Natural killer cell (primary cell): ENCODE measurements at places on chromosomes 4 and X.
A peak's percentile ranks its signal among the peaks of the same experiment; 100 is the strongest.

DNA sequence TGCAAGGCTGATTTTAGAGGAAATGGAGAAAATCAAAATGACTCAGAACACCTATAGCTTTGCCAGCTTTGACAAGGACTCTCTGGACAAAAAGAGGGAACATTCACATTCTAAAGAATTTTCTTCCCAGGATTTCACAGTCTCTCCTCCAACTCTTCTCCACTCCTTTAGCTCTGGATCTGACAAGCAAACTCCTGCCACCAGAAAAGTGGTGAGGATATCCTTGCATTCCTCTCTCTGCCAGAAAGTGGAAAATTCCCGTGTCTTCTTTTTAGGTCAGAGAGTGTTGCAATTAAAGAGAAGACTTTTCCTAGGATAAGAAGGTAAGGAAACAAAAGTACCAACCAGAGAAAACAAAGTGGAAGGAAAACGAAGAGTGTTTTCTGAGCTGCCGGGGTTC is 16.1 kb upstream of the PDGFRA start:
- no peak overlapping the region for H3K27ac ChIP-seq
- DNase-seq = no peak
- H3K36me3 ChIP-seq = no peaks in the 10 kb centered on the region
- peaks cover 4% of the 10 kb centered on the region for H3K27me3 ChIP-seq

GRCh38 chrX:149471397-149471796 is 33.7 kb downstream of the IDS start:
- H3K4me1 ChIP-seq = peaks cover 5% of the 10 kb centered on the region
- no peaks in the 10 kb centered on the region for H3K27me3 ChIP-seq
- no peak overlapping the region for H3K4me3 ChIP-seq
- H3K36me3 ChIP-seq = no peaks in the 10 kb centered on the region
- H3K27ac ChIP-seq = no peak overlapping the region
- DNase-seq = no peak

- DNase-seq = no peak
- H3K4me1 ChIP-seq = no peaks in the 10 kb centered on the region
- no peak overlapping the region for H3K4me3 ChIP-seq
- H3K36me3 ChIP-seq = no peaks in the 10 kb centered on the region
- H3K27ac ChIP-seq = no peak overlapping the region
Observed at GRCh38 chrX:45794995-45795337, 594.3 kb upstream of the DIPK2B start.

- no peaks in the 10 kb centered on the region for H3K4me1 ChIP-seq
- no peaks in the 10 kb centered on the region for H3K27me3 ChIP-seq
- no peaks in the 10 kb centered on the region for H3K36me3 ChIP-seq
- no peak overlapping the region for H3K27ac ChIP-seq
- H3K4me3 ChIP-seq = no peak overlapping the region
Observed at GRCh38 chr4:21769404-21770147, 179.0 kb downstream of the KCNIP4 start.

- H3K27me3 ChIP-seq = no peaks in the 10 kb centered on the region
Observed at GRCh38 chrX:3143043-3143799, 102.0 kb downstream of the ARSF start.

- no peak overlapping the region for H3K4me3 ChIP-seq
- no peak overlapping the region for H3K27ac ChIP-seq
- no peak for DNase-seq
- H3K36me3 ChIP-seq = no peaks in the 10 kb centered on the region
- no peaks in the 10 kb centered on the region for H3K27me3 ChIP-seq
Observed at GRCh38 chr4:155889031-155889793, 14.3 kb upstream of the TDO2 start.

DNA sequence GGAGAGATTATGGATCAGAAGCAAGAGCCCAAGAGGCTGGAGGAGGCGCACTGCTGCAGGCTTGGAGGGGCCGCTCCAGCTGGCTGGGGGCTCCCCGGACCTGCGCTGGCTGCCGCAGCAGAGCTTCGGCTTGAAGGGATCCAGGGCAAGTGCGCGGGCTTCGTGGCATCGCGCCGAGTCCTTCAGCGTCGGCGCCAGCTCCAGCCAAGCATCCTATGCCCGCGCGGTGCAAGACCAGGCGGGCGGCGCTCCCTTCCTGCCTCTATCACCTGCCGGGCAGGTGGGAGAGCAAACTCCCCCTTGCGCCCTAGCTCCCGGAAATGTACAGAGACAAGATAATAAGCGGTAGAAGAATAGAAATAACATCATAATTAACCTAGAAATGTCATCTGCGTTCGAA is 10.5 kb upstream of the UCP1 start:
- H3K36me3 ChIP-seq = no peaks in the 10 kb centered on the region
- no peak overlapping the region for H3K27ac ChIP-seq
- H3K4me3 ChIP-seq = no peak overlapping the region
- H3K4me1 ChIP-seq = no peaks in the 10 kb centered on the region

- H3K4me3 ChIP-seq = no peak overlapping the region
- no peaks in the 10 kb centered on the region for H3K4me1 ChIP-seq
- no peak overlapping the region for H3K27ac ChIP-seq
- no peaks in the 10 kb centered on the region for H3K27me3 ChIP-seq
- H3K36me3 ChIP-seq = no peaks in the 10 kb centered on the region
- DNase-seq = no peak
Observed at GRCh38 chrX:15915959-15916703, 61.5 kb upstream of the AP1S2 start.

DNA sequence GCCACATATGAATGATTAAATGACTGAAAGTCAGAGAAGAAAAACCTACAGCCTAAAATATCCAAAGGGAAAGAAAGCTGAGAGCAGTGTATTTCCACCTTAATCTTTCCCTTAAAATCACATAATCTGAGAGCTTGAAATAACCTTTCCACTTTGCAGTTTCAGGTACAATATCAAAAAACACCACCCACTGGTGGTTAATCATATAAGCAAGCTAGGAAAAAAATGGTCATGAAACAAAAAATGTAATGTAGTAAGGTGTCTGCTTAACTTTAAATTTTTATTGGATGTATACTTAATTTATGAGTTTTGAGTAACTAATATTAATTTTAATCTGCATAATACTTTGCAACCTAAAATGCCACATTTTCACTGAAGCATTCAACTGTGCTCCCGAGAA is 3.2 kb downstream of the PRDM5 start:
- peaks cover 19% of the 10 kb centered on the region for H3K27me3 ChIP-seq
- H3K4me1 ChIP-seq = peaks cover 7% of the 10 kb centered on the region
- H3K36me3 ChIP-seq = no peaks in the 10 kb centered on the region
- no peak overlapping the region for H3K4me3 ChIP-seq
- no peak for DNase-seq
- no peak overlapping the region for H3K27ac ChIP-seq

- DNase-seq = no peak
- no peaks in the 10 kb centered on the region for H3K4me1 ChIP-seq
- H3K27ac ChIP-seq = no peak overlapping the region
- H3K27me3 ChIP-seq = no peaks in the 10 kb centered on the region
Observed at GRCh38 chrX:140165849-140166248, 200.5 kb upstream of the CXorf66 start.

- DNase-seq = no peak
- no peaks in the 10 kb centered on the region for H3K36me3 ChIP-seq
- H3K27ac ChIP-seq = no peak overlapping the region
- no peaks in the 10 kb centered on the region for H3K27me3 ChIP-seq
- no peak overlapping the region for H3K4me3 ChIP-seq
Observed at GRCh38 chr4:40575846-40576245, 53.8 kb downstream of the RBM47 start.

DNA sequence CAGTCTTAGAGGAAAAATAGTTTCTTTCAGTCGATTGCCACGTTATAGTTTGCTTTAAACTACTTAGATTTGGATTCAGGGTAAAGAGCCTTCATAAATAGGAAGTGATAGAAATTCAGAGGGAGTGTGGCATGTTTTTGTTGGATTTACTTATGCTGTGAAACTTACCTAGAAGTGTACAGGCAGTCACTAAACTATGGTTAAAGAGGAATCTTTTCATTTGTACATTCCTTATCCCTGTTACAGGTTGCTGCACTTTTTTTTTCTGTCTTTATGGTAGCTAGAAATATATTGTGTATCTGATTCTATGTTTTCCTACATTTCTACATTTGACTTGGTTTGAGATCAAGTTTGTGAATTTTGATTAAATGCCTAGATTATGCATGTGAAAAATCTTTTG is 19.1 kb downstream of the WWC2 start:
- no peaks in the 10 kb centered on the region for H3K27me3 ChIP-seq
- H3K4me1 ChIP-seq = no peaks in the 10 kb centered on the region
- DNase-seq = no peak
- no peaks in the 10 kb centered on the region for H3K36me3 ChIP-seq
- no peak overlapping the region for H3K27ac ChIP-seq

GRCh38 chr4:65391382-65391781 is 278.9 kb downstream of the EPHA5 start:
- no peaks in the 10 kb centered on the region for H3K27me3 ChIP-seq
- no peak overlapping the region for H3K4me3 ChIP-seq
- no peak overlapping the region for H3K27ac ChIP-seq
- no peaks in the 10 kb centered on the region for H3K36me3 ChIP-seq
- no peaks in the 10 kb centered on the region for H3K4me1 ChIP-seq
- no peak for DNase-seq

- peak within 1 kb of the TSS; percentile 80 for H3K4me3 ChIP-seq
- peak within 1 kb of the TSS; percentile 86 for H3K27ac ChIP-seq
- DNase-seq = peak; percentile 61
- H3K4me1 ChIP-seq = peaks cover 46% of the 10 kb centered on the region
- no peaks in the 10 kb centered on the region for H3K36me3 ChIP-seq
- no peaks in the 10 kb centered on the region for H3K27me3 ChIP-seq
Observed at GRCh38 chrX:3713225-3713936, at the start of gene PRKX. TSS of gene PRKX (minus strand) at chrX:3713649. CDS start at chrX:3713253, 396 bp downstream.

DNA sequence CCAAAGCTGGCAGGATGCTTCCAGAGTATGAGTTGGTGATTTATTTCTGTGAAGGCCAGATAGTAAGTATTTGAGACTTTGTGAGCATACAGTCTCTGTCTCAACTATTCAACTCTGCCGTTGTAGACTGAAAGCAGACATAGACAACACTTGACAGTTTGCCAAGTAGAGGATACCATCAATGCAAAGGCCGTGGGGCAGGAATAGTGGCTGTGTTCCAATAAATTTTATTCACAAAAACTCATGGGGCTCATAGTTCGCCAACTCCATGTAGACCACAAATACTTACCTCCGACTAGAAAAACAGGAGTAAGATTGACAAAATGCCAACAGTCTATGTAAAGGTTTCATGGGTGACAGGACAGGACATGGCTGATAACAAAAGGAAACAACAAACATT is 3.7 kb upstream of the PIR start:
- H3K27me3 ChIP-seq = no peaks in the 10 kb centered on the region
- H3K36me3 ChIP-seq = no peaks in the 10 kb centered on the region
- H3K4me1 ChIP-seq = peaks cover 8% of the 10 kb centered on the region
- no peak overlapping the region for H3K4me3 ChIP-seq

DNA sequence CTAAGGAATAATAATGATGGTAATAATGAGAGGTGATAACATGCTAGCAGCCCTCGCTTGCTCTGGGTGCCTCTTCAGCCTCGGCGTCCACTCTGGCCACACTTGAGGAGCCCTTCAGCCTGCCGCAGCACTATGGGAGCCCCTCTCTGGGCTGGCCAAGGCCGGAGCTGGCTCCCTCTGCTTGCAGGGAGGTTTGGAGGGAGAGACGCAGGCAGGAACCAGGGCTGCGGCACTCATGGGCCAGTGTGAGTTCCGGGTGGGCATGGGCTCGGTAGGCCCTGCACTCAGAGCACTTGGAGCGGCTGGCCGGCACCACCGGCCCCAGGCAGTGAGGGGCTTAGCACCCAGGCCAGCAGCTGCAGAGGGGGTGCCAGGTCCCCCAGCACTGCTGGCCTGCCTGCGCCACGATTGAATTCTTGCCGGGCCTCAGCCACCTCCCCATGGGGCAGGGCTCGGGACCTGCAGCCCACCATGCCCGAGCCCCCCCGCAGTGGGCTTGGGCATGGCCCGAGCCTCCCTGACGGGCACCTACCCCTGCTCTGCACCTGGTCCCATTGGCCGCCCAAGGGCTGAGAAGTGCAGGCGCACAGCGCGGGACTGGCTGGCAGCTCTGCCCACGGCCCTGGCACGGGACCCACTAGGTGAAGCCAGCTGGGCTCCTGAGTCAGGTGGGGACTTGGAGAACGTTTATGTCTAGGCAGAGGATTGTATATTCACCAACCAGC is 7.1 kb upstream of the ADH1C start:
- no peaks in the 10 kb centered on the region for H3K36me3 ChIP-seq
- DNase-seq = no peak
- no peak overlapping the region for H3K4me3 ChIP-seq

DNA sequence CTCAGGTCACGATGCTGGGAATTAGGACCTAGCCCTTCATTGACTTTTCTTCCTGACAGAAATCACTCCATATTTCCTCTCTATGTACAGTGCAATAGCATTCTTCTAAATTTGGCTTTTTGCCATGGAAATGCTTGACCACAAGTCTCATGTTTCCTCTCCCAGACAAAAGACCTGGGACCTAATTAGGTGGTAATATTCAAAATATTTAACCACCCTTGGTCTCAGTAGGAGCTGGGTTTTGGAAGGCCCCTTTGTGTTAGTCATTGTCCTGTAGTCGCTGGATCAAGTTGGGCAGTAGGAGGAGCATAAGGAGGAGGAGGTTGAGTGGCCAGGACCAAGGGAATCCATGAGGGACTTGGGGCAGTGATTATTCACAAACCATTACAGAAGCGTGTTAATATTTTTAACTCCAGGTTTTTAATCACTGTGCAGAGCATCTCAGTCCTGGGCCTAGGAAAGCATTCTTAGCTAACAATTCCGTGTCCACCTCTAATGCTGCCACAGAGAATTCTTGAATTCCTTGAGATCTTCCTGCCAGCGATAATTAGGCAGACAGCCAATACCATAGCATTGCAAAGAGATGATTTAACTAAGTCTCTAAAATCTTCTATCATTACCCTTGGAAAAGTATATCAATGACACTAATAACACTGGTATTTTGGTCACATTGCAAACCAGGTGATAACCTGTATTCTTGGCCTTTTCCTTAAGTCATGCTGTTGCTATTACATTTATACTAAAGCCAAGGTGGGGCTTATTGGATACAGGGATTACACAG is 25.0 kb upstream of the SHROOM4 start:
- H3K4me1 ChIP-seq = no peaks in the 10 kb centered on the region
- no peaks in the 10 kb centered on the region for H3K27me3 ChIP-seq
- no peak overlapping the region for H3K4me3 ChIP-seq
- H3K27ac ChIP-seq = no peak overlapping the region
- no peak for DNase-seq

GRCh38 chr4:152660526-152660925 is 19.3 kb downstream of the TMEM154 start:
- H3K27ac ChIP-seq = no peak overlapping the region
- peaks cover 13% of the 10 kb centered on the region for H3K4me1 ChIP-seq
- DNase-seq = no peak
- no peaks in the 10 kb centered on the region for H3K27me3 ChIP-seq
- no peak overlapping the region for H3K4me3 ChIP-seq
- H3K36me3 ChIP-seq = no peaks in the 10 kb centered on the region
